ENCODE measurements at places on chromosomes 11 and 22.

GRCh38 chr11:31060880-31061279 lies 308.7 kb downstream of the DCDC1 start:
- no peak for DNase-seq

- DNase-seq, result no peak
These were observed 48.7 kb upstream of the OR9Q1 start for GRCh38 chr11:57974848-57975601.

GRCh38 chr22:48756146-48757111 lies 1071.2 kb downstream of the BRD1 start:
- DNase-seq, result no peak

- no peak for DNase-seq
These were observed 99.6 kb upstream of the RTL6 start for GRCh38 chr22:44597616-44598015.

GRCh38 chr11:120248551-120249278 lies 8.8 kb downstream of the POU2F3 start:
- no peak for DNase-seq

DNA sequence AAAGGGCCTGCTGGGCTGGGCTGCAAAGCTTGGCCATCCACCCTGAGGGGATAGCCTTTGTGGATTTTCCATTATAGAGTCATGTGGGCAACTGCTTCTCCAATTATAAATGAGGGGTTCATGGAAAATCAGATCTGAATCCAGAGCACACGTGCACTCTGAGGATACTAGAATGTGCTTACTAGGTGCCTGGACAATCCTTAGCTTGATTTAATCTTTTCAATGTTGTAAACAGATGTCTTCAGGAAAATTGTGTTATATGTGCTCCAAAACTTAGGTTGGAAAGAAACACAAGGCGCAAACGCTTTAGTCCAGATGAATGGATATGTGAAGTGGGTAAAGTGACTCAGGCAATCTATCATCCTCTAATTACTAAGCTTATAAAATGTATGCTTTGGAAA lies 92.0 kb downstream of the SLC17A6 start:
- DNase-seq, result no peak

DNA sequence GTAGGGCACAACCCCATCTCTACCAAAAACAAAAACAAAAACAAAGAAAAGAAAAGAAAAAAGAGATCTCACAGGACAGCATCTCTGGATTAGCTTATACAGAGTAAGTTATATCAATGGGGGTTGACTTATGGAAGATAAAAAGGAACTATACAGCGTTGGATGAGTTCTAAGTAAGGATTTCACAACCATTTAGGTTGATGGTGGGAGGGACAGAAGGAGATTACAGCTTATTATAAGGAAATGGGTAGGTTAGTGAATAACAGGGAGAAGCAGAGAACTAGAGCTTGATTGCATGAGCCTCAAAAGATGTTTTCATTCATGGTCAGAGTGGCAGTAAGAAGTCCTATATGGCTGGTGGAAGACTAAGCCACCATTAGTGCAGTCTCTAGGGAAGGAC lies 60.3 kb downstream of the CECR2 start:
- DNase-seq, result no peak

DNA sequence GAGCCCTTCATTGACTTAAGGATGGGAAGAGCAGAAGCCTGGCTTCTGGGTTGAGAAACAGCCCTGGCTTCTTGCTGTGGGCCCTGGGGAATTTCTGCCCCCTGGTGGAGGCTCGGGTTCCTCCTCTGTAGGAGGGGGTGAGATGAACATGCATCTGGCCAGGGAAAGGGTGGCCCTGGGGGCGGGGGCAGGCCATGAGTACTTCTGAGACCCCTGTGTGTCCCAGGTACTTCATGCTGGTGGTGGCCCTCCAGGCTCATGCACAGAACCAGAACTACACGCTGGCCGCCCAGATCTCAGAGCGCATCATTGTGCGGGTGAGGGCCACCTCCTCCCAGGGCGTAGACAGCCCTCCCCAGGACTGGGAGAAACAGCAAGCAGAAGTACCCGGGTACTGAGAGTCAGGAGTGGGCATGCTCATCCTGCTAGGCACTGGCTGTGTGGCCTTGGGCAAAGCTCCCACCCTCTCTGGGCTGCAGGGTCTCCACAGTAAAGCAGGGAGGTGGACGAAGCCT lies 15.8 kb downstream of the TMEM258 start:
- DNase-seq, result peak; percentile 68

GRCh38 chr11:69140635-69141034 lies 15.1 kb upstream of the SMIM38 start:
- DNase-seq, result no peak

DNA sequence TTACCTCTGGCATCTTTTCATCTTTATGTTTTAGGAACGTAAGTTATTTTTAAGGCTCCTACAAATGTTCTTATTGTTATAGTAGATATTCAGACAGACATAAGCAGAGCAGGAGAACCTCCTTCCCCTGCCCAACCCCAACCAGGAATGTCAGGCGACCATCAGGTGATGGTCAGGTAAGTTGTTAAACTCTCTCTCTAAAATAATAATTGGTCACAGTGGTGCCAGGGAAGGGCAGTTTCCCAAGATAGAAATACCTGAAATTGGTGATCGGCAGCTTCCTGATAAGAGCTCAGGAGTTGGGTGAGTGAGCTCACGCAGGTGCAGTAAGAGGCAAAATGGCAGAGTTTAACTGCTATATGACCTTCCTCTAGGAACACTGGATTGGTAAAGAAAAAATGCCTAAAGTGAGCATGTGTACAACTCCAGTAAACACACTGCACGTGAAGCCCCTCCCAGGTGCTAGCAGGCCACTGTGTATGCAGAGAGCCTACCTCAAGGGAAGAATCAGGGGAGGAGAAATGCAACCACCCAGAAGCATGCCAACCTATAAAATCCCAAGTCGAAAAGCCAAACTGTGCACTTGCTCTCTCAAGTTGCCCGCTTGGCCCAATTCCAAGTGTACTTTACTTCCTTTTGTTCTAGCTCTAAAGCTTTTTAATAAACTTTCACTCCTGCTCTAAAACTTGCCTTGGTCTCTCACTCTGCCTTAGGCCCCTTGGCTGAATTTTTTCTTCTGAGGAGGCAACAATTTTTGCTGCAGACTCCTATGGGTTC lies 273.9 kb downstream of the SBF2 start:
- DNase-seq, result no peak

DNA sequence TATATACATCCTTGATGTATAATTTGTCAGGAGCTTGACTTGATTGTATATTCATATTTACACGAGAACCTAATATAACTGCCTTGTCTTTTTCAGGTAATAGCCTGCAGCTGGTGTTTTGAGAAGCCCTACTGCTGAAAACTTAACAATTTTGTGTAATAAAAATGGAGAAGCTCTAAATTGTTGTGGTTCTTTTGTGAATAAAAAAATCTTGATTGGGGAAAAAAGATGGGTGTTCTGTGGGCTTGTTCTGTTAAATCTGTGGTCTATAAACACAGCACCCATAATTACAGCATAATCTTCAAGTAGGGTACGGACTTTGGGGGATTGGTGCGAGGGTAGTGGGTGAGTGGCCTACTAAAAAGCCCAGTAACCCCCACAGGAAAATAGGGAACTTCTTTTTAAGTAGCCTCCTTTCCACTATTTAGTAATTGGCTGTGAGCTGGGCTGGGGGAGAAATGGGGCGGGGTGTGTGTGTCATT lies 7.5 kb downstream of the MALAT1 start:
- no peak for DNase-seq

GRCh38 chr22:44330744-44331660 lies 18.3 kb upstream of the SHISAL1 start:
- no peak for DNase-seq

DNA sequence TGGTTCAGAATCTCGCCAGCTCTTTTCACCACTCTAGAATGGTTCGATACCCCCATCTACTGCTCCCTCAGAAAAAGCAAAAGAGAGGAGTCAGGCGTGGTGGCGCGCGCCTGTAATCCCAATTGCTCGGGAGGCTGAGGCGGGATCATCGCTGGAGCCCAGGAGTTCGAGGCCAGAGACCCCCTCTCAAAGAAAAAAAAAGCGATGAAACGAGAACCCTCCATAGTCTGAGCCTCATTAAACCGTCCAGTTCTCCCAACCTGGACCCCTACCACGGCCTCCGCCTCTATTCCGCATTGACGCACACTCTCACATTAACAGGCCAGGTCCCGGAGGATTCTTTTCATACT lies 439 bp downstream of the SPA17 start:
- no peak for DNase-seq

DNA sequence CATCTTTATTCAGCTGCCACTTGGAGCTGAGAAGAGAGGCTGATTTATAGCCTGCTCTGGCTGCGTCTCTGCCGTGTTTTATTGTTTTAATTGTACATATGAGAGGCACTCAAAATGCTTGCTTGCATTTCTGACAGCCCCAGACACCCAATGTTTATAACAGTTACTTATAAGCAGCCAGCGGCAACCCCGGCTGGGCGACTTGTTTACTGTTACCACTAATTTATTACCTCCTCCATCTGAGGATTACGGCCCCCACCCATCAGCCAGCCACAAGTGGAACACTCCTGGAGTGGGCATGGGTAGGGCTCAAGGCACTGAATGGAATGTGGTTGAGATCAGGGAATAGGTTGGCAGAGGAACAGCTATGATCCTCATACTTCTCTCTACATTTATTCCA lies 61.2 kb downstream of the CLPB start:
- no peak for DNase-seq

DNA sequence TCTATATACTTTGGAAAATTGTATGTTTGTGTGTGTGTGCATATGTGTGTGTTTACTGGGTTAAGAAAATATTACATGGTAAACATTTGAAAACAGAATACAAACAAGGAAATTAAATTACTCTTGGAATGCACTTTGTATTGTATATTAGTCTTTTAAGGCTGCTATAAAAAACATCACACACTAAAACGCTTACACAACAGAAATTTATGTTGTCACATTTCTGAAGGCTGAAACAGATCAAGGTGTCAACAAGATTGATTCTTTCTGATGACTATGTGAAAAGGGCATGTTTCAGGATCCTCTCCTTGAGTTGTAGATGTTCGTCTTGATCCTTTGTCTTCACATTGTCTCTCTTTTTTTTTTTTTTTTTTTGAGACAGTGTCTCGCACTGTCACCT lies 149.1 kb upstream of the CNTN5 start:
- no peak for DNase-seq

DNA sequence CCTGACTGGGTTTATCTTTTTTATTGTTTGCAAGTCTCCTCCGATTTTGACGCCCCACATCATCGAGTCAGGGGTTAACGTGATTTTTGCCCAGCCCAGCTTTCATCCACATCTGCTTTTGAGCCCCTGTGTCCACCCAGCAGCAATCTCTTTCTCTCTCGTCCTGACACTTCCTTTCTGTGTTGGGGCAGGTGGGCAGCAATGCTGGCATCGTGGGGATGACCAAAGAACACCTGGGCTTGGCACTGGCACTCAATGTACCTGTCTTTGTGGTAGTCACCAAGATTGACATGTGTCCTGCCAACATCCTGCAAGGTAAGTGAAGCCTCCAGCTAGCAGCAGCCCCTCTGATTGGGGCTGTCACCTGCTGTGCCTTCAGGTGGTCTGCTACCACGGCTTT lies 15.8 kb downstream of the GTPBP1 start:
- no peak for DNase-seq

GRCh38 chr11:131223198-131223991 lies 147.0 kb upstream of the NTM start:
- no peak for DNase-seq
